ENCODE measurements at places on chromosomes 5 and 9.

DNA sequence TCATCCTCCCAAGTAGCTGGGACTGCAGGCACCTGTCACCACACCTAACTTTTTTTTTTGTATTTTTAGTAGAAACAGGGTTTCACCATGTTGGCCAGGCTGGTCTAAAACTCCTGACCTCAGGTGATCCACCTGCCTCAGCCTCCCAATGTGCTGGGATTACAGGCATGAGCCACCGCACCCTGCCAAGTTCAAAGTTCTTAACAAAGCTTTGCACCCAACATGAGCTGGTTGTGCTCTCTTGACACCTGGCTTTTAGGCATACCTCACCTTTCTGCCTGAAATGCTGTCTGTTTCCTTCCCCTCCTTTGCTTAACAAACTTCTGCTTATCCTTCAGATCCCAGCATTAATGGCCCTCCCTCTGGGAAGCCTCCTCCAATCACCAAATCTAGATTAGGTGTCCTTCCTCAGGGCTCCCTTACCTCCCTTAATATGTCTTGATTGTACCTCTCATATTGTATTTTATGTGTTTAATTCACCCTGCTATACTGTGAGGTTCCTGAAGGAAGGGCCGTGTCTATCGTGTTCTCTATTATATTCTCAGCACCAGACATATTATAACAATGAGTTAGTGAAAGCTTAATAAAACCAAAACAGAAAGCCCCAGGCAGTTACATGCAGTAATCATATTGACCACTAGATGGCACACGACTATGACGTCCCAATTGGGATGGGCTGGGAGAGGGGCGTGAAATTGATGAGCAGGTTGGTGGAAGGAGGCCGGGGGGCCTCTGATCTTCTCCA, 62.9 kb upstream of the PPARGC1B start:
- no peak for DNase-seq

DNA sequence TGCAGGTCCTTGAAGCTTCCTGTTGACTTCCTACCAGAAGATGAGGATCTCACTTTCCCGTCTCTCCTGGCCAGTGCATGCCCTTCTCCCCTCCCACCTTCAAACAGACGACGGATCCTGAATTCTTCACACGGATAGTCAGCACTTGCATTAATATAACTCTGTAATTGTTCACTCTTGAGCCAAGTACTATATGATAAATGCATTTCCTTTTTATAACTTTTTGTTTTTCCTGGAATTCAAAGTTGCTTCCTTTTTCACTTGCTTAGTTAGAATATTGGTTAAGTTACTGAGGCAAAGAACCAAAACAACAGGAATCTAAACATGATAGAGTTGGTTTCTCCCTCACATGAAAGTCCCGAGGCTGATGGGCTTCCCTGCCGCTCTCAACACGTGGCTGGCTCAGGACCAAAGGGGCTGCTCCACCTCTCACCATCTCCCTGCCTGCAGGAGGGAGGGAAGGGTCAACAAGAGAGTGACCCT, 20.2 kb upstream of the EGFL7 start:
- no peak for DNase-seq

DNA sequence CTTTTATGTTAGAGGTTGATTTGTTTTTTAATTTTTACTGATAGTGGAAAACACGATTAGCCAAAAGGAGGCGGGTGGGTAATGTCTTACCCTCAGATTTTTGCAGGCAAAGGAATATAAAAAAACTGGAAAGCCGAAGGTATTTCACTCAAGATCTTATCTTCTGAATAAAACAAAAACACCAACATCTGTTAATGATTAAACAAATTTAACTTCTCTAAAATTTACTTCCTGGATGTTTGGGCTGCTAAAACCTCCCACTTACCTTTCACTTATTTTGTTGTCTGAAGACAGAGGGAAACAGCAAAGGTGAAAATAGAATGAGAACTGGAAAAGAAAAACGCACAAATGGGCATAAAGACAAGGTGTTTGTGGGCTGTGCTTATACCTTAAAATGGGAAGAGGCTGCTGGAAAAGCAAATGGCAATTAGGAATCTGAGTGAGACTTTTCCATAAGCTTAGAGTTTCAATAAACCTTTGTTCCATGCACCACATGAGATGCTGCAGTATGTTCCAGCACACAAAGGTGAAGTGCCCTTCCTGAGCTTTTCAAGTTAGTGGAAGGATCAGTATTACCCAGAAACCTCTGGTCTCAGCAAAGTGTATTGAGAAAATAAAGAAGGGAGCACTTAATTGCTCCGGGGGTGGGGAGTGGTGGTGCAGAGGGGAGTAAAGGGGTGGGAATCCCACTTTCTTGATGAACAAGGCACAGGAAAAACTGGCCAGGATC, 298.3 kb downstream of the BNC2 start:
- DNase-seq, result no peak

DNA sequence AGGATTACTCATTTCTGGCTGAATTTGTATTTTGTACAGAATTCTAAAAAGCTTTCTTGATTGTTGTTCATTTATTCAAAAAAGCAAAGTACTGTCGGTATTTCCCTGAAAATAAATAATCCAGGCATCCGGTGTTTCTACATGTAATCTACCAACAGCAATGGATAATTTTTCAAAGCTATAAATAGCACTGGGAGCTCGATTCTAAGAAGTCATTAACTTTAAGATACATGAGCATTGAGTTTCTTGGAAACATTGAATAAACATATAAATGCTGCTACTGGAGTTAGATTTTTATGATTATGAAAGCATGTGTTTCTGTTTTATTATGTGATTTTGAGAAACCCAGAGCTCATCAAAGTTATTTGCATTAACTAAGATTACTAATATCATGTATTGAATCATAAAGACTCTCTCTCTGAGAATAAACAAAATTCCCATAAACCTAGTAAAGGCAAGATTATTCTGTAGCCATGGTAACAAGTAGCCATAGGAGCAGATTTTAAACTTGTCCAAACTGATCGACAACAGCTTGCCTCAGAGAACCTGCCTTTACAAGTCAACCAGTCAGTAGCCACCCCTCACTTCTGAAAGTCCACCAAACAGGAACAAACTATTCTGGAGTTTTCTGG, 197.0 kb downstream of the DRD1 start:
- DNase-seq, result no peak

All from kidney epithelial cell (primary cell).